NCI-H1092 treated with DMSO at 0.1 percent for 48 hours (cell line): ENCODE measurements at places on chromosomes 2 and 18.

GRCh38 chr2:46278952-46279351 is 18.3 kb upstream of the EPAS1 start:
- no peak for DNase-seq

DNA sequence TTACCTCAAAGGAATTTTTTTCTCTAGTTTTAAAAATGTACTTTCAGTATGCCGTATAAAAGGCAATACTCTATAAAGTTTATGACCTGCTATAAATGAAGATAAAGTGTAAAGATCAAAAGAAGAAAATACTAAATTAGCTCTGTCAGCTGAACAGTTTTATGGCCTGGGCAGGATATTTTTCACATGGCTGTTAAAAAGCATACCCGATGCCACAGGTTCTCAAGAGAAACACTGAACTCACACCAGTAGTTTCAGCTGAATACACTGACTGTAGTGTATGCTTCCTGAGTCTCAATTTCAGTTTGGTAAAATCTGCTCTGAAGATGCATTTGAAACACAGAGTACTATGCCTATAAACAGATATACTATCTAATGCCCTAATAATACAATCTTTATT is 126.0 kb downstream of the PIGN start:
- DNase-seq = no peak

- DNase-seq = no peak
Observed at GRCh38 chr2:189440644-189440946, 679 bp upstream of the WDR75 start.

GRCh38 chr18:332721-333510 is 65.1 kb upstream of the THOC1 start:
- DNase-seq = no peak

- DNase-seq = no peak
Observed at GRCh38 chr18:70621710-70622109, 332.9 kb downstream of the SOCS6 start.

- peak; percentile 58 for DNase-seq
Observed at GRCh38 chr2:216666461-216667233, 28.7 kb downstream of the IGFBP5 start.

DNA sequence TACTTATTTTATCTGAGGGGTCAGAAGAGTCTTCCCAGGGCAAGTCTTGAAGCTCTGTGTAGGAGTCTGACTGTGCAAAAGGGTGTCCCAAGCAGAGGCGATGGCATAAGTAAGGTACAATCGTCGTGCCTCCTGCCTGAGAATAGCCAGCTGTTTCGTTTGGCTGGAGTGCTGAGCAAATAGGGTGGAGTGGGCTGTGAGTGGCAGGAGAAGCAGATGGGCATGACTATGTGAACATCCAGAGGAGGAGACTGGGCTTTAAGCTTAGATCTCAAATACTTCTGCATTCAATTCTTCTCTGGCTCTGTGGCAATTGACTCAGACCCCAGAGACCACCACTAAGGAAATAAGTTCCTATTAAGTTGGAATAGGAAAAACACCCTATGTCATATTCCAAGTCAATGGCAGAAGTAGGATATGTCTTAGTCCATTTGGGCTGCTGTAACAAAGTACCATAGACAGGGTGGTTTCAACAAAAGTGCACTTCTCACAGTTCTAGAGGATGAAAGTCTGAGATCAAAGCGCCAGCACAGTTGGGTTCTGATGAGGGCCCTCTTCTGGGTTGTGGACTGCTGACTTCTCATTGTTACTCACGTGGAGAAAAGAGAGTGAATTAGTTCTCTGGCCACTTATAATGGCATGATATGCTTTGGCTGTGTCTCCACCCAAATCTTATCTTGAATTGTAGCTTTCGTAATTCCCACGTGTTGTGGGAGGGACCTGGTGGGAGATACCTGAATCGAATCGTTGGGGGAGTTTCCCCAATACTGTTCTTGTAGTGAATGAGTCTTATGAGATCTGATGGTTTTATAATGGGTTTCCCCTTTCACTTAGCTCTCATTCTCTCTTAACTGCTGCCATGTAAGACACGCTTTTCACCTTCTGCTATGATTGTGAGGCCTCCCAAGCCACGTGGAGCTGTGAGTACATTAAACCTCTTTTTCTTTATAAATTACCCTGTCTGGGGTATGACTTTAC is 120.2 kb downstream of the LPIN1 start:
- peak; percentile 48 for DNase-seq
